ENCODE measurements at places on chromosomes 5 and 9. TPM values are rescaled to one million over a fixed set of nuclear protein-coding genes. Genes with fewer than 3 reads are reported as not detected.

Gene CTNNAL1
- total RNA-seq: 111 TPM

Gene CKMT2
- total RNA-seq: 18.2 TPM

Gene PAEP
- total RNA-seq: not detected

Gene SPATA31A3
- not detected for total RNA-seq

Gene IFNB1
- total RNA-seq: not detected

Gene ANKRD20A1
- 1.5 TPM for total RNA-seq

Gene FGF10
- 2.2 TPM for total RNA-seq

Gene KIAA1958
- 8.4 TPM for total RNA-seq

Gene PGM5
- total RNA-seq: 502 TPM

Gene GFI1B
- not detected for total RNA-seq

Gene PDE6A
- not detected for total RNA-seq

Gene FOXD4L3
- not detected for total RNA-seq

Gene AHRR
- 0.27 TPM for total RNA-seq

Gene TMOD1
- total RNA-seq: 99.6 TPM

Gene TSSK1B
- 0.93 TPM for total RNA-seq

Gene GARNL3
- total RNA-seq: 8.9 TPM

Gene PCDHGA7
- total RNA-seq: 14.3 TPM

Gene PCDHA1
- total RNA-seq: not detected

Gene WDR41
- total RNA-seq: 55.7 TPM

Gene EIF4E1B
- not detected for total RNA-seq

Gene SLCO4C1
- total RNA-seq: not detected

Gene MTX3
- total RNA-seq: 22.6 TPM

Gene ABL1
- 144 TPM for total RNA-seq

Gene DNAJC21
- 99.8 TPM for total RNA-seq

Gene DIRAS2
- not detected for total RNA-seq

Gene SMIM3
- total RNA-seq: 53.5 TPM

Gene PCDHGA4
- 4.7 TPM for total RNA-seq

Gene CACFD1
- 15.5 TPM for total RNA-seq

Gene POU4F3
- not detected for total RNA-seq

Gene FRMD3
- 9.7 TPM for total RNA-seq

Gene MATR3
- total RNA-seq: 316 TPM

Gene LTC4S
- 8.8 TPM for total RNA-seq

Gene SHISAL2B
- not detected for total RNA-seq

Gene PCDHGA2
- 3.2 TPM for total RNA-seq

Gene TAF9
- 40.6 TPM for total RNA-seq

Gene TXNDC8
- not detected for total RNA-seq

Gene CARTPT
- total RNA-seq: 1.1 TPM

Gene SREK1IP1
- total RNA-seq: 13.2 TPM

Gene SPATA31C2
- not detected for total RNA-seq

Gene SIL1
- total RNA-seq: 39.0 TPM

Gene HAPLN1
- 0.64 TPM for total RNA-seq

Gene PCDHB10
- total RNA-seq: 4.1 TPM

Gene PROB1
- 3.9 TPM for total RNA-seq

Gene GFRA3
- total RNA-seq: 6.4 TPM

Gene CCNI2
- total RNA-seq: not detected

Gene GABRP
- total RNA-seq: not detected

All from gastroesophageal sphincter (tissue), 4 donors.